ENCODE measurements at places on chromosomes 12 and 14.

DNA sequence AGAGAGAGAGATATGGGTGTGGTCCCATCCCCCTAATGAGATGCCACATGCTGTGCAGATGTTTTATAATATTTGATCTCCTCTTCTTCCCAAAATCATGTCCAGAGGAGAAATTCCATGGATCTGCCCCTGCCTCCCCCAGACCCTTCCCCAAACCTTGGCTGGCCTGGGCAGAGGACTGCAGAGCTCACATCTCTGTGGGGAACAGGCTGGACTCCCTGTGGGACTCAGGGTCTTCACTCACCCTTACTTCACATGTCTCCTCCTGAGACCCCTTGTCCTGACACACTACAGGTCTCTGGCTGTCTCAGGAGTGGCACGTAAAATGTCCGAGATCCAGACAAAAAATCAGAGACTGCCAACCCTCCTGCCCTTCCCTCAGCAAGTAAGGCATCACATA, 76.0 kb upstream of the CAPRIN2 start:
- no peak for DNase-seq

GRCh38 chr12:27593266-27593665, 69.3 kb downstream of the PPFIBP1 start:
- no peak for DNase-seq

DNA sequence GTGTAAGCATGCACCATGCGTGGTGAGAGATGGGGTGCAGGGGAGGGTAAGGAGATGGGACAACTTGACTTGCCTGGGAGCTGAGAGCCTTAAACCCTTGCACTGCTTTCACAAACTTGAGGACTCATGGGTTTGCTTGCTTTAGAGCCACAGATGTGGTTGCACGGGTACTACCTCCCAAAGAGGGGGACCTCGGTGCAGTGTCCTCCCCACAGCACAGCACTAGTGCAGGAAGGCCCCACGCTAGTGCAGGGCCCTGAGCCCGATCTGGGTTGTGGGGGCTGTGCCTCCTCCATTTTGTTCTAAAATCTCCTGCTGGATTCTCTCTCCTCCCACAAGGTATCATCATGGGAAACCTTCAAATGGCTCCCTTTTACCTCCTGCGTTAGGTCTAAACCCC, 11.2 kb downstream of the KRT72 start:
- DNase-seq = no peak

DNA sequence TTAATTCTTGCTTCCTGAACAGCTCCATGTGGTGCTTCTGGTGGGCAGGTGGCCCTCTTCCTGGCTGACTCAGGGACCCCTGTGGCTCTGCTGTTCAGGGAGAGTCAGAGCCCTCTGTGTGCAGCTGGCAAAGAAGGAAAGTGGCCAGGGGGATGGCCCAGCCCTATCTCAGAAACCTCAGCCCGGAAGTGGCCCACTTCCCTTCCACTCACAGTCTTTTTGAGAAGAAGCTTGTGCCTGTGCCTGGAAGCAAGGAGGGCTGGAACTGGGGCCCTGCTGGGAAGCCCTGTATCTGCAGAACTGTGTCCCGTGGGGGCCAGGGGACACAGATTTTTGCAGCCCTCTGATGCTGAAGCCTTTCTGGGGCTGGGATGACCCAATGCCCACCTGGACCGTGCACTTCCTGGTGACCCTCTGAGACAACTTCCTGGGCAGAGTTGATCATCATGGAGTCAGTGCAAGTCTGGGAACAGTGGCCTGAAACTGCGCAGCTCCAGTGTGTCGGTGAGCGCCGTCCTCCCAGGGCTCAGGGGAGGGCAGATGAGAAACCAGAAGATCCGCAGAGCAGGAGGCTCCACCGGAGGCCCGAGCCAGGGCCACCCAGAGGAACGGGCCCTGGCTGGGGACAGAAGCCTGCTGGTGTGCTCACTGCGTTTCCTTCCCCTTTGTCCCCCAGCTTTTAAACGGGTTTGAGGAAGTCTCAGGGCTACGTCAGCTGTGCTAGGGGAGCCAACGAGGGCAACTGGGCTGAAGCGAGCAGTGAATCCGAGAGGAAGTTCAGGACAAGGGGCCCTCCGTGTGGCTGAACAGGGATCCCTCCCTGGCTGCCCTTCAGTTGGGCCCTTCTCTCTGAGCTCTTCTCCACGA, 217.4 kb upstream of the RTL1 start:
- peak; percentile 19 for DNase-seq

GRCh38 chr12:106804668-106805067, 30.2 kb downstream of the RIC8B start:
- no peak for DNase-seq

DNA sequence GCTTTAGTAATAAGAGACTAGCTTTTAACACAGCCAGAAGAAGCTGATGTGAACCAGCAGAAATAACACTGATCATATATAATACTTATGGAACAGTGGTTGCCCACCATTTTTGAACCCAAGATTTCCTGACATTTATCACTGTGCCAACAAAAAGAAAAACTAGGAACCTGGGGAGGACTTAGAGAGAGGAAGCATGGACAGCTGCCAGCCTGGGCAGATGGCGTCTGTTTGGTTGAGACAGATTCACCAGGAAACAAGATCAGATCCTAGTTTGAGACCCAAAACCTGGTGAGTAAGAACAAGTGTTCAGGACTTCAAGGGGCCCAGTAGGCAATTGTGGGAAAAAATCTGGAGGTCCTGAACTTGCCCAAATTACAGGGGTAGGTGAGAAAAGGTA, 95.3 kb downstream of the BICD1 start:
- no peak for DNase-seq

GRCh38 chr12:100141666-100141997, 1.0 kb downstream of the BLTP3B start:
- no peak for DNase-seq

- DNase-seq = no peak
Observed at GRCh38 chr14:22915886-22916521, 2.9 kb downstream of the RBM23 start.

DNA sequence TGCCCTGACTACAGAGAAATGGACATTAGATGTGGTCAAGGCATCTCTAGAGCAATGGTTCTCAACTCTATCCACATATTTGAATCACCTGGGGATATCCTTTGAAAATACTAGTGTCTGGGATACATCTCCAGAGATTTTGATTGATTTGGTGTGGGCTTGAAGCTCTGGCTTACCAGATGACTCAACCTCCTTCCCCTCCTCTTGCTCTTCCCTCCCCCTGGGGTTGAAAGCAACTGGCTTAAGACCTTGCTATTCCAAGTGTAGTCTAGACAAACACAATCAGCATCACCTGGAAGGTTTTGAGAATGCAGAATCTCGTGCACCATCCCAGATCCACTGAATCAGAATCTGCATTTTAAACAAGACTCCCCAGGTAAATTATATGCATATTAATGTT, 183.8 kb downstream of the DAD1 start:
- DNase-seq = no peak

GRCh38 chr14:104237651-104238423, 99.5 kb downstream of the KIF26A start:
- no peak for DNase-seq

DNA sequence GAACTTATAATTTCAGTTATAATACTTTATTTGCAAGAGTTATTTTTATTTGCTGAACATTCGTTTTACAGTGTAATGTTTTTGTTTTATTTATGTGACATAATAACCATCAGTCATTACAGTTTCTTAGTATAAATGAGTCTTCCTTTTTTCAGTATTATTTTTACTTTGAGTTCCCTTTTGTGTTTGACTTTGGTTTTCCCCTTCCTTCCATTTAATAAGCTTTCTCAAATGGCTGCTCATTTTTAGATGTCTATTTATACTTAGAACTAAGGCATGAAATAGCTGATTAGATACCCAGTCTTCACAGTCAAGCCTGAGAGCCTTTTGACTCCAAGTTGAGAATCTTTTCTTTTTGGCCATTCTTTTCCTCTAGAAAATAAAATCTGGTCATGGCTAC, 404.5 kb downstream of the LRFN5 start:
- DNase-seq = no peak

DNA sequence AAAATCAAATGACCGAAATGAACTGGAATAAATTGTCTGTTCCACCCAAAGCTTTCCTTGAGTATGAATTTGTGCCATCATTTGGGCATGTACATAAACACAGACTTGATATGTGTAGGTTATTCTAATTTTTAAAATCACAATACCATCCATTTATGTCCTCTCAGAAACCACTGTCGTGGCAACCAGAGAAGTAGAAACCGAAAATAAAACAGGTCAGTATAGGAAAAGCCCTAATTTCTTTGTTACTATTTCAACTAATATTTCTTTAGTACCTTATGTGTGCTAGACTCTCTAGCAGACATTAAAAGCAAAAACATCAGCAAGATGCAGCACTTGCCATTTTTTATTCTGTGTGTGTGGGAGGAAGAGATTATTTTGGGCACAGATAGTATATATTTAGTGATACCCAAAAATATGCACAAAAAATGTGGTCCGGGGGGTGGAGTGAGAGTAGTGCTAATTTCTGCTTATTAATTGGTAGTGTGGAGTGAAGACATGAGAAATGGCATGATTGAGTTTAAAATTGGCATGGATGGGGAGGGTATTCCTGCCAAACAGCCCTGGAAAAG, 130.8 kb upstream of the CNTN1 start:
- DNase-seq = no peak

DNA sequence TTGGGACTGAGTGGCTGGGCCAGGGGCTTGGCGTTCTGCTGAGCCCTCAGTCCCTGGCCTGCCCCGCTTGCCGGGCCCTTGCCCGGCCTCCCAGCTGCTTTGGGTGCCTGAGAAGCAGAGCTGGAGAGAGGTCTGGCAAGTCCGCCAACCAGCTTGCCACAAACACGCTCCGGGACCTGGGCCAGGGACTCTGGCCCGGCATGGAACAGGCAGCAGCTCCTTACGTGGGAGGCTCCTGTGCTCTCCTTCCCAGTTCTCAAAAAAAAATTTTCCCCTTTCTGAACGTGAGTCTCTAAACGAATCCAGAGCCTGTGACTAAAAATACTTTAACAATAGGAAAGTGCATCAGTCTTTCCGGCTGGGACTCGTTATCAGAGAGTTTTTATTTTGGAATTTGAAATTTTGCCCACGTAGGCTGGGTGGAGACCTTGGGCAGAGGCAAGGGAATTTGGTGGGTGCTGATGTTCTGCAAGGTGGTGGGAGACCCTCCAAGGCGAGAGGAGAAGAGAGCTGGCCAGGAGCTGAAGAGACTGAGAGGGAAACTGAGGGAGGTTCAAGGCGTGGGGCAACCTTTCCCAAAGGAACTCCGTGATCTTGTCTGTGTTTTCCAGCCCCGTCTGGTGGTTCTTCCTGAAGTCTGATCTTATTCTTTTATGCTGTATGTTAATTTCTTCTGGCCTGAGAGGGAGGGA, 6.8 kb upstream of the NR4A1 start:
- peak; percentile 41 for DNase-seq

DNA sequence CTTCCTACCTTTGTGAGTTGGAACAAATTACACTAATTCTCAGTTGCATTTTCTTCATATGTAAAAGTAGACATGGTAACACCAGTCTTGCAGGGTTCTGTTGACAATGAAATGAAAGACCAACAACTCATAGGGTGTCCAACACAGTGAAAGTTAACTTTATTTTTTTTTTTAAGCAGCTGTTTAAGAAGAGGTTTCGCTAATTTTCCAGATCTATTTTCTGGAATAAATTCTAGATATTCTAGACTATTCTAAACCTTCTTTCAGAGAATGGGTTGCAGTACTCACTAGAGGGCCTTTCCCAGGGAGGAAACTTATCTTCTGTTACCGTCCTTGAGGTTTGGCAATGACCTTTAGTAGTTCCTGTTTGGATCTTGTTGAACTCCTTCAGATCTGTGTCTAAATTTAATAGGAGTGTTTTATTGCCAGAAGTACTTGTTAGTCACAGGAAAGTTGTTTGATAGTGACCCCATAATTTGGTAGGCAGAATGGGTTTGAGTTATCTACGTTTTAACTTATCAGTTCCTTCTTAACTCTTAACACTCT, 2.8 kb upstream of the ART4 start:
- DNase-seq = no peak

DNA sequence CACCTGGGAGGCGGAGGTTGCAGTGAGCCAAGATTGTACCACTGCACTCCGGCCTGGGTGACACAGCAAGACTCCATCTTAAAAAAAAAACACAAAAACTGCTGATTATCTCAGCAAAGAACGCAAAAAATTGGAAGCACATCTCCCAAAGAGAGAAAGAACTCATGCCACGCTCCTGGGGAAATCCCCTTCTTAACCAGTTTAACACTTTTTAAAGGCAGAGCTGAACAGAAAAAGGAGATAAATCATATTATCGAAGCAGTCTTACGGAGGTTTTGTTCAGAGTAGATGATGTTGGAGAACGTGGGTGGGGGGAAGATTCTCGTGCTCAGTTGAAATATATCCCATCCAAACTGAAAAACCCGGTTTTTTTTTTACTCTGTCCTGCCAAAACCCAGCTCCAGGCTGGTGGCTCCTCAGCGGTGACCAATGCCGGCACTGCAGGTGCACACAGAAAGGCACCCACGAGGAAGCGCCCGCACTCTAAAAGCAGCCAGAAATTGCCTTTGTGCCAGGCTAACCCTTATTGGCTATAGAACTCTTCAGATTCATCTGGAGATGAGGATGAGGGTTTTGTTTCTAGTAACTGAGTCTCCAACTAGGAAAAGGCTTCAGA, 100.2 kb upstream of the PARP11 start:
- no peak for DNase-seq

DNA sequence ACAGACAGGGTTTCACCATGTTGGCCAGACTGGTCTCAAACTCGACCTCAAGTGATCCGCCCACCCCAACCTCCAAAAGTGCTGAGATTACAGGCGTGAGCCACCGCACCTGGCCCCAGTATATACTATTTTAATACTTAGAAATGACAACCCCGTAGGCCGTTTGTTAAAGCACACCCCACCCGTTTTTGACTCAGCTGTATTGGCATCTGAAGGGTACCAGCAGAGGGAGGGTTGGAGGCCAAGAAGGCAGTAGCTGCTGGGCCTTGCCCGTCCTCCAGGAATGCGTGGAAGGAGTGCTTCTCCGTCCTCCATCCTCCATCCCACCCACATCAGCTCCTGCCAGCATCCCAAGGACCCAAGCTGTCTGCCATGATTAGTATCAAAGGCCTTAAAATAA, 6.3 kb upstream of the NIN start:
- no peak for DNase-seq

GRCh38 chr12:78321696-78322095, 491.0 kb downstream of the NAV3 start:
- no peak for DNase-seq

DNA sequence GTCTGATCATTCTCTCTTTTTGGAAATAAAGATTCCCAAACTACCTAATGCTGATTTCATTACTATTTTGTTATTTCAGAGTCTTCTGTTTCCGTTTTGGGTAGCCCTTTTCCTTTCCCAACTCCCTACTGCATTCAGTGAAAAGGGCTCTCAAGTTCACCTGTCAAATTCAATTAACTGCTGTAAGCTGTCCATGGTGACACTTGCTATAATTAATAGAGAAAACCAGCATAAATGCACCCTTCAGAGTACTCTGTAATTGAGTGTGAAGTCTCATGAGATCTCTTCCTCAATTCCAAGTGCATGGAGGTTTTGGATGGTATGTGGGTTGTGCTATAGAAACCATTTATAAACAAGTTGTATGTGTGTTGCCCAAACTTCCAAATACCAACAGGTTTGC, 187.2 kb downstream of the RPL10L start:
- DNase-seq = no peak

DNA sequence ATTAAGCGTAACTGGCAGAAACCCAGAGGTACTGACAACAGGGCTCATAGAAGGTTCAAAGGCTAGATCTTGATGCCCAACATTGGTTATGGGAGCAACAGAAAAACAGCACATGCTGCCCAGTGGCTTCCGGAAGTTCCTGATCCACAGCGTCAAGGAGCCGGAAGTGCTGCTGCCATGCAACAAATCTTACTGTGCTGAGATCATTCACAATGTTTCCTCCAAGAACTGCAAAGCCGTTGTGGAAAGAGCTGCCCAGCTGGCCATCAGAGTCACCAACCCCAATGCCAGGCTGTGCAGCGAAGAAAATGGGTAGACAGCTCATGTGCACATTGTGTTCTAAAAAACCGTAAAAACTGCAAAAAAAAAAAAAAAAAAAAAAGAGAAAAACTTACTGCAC, 192.3 kb downstream of the MON2 start:
- DNase-seq = no peak

Data from hippocampal formation (tissue), 2 donors.